ENCODE measurements at places on chromosomes 1 and 21. TPM values are rescaled to one million over a fixed set of nuclear protein-coding genes. Genes with fewer than 3 reads are reported as not detected.
A peak's percentile ranks its signal among the peaks of the same experiment; 100 is the strongest.

GRCh38 chr1:74486036-74486435 lies 26.4 kb downstream of the LRRC53 start:
- H3K4me1 ChIP-seq: no peaks in the 10 kb centered on the region
- no peak for DNase-seq
- peaks cover 2% of the 10 kb centered on the region for H3K27me3 ChIP-seq
- H3K27ac ChIP-seq: no peak overlapping the region

DNA sequence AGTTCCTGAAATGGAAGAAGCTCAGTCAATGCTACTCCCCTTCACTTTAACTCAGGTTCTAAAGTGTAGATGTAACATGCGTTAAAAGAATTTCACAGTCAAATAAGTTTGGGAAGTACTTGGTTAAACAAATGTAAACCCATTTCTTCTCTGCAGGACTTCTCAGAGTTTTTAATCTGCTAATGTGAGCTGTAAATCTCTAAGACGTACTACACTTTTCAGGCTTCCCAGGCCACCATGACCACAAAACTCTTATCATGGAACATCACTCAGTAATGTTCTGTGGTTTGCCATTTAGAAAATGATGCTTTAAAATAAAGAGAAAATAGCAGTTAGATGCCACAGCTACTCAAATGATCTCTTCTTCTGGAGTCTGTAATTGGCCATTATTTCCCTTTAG lies 104.3 kb downstream of the HHIPL2 start:
- DNase-seq: no peak
- H3K27me3 ChIP-seq: no peaks in the 10 kb centered on the region
- peaks cover 4% of the 10 kb centered on the region for H3K4me1 ChIP-seq

- H3K4me1 ChIP-seq: peaks cover 8% of the 10 kb centered on the region
- no peak overlapping the region for H3K4me3 ChIP-seq
- H3K27me3 ChIP-seq: peaks cover 42% of the 10 kb centered on the region
- no peak for DNase-seq
Measured at GRCh38 chr21:41786509-41786987, 19.7 kb upstream of the RIPK4 start.

GRCh38 chr1:207203541-207203940 lies 99.5 kb downstream of the C4BPA start:
- H3K36me3 ChIP-seq: peaks cover 13% of the 10 kb centered on the region
- H3K4me3 ChIP-seq: no peak overlapping the region
- H3K4me1 ChIP-seq: peaks cover 14% of the 10 kb centered on the region
- DNase-seq: no peak
- H3K27ac ChIP-seq: no peak overlapping the region

DNA sequence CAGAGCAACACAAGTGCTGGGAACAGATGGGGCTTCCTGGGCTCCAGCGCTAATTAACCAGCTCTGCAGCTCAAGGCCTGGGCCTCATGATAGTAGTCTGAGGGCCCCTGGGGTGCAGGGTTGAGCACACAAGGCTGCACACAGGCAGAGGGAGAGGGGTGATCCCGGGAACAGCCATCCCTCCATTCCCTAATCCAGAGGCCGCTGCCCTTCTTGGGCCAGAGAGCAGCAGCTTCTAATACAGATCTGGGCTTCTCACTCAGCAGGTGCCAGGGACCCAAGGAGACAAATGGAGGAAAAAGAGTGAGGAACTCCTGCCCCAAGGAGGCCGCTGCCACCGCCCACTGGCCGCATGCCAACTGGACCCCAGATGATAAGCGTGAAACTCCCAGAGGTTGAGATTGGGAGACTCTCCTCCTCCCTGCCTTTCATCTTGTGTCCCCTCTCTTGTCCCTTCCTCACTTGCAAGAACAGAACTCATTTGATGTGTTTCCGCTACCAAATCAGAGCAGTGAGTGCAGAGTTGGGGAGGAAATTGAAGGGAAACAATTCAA lies 58.0 kb upstream of the IFNAR2 start:
- no peak overlapping the region for H3K4me3 ChIP-seq
- no peaks in the 10 kb centered on the region for H3K36me3 ChIP-seq
- H3K4me1 ChIP-seq: no peaks in the 10 kb centered on the region

DNA sequence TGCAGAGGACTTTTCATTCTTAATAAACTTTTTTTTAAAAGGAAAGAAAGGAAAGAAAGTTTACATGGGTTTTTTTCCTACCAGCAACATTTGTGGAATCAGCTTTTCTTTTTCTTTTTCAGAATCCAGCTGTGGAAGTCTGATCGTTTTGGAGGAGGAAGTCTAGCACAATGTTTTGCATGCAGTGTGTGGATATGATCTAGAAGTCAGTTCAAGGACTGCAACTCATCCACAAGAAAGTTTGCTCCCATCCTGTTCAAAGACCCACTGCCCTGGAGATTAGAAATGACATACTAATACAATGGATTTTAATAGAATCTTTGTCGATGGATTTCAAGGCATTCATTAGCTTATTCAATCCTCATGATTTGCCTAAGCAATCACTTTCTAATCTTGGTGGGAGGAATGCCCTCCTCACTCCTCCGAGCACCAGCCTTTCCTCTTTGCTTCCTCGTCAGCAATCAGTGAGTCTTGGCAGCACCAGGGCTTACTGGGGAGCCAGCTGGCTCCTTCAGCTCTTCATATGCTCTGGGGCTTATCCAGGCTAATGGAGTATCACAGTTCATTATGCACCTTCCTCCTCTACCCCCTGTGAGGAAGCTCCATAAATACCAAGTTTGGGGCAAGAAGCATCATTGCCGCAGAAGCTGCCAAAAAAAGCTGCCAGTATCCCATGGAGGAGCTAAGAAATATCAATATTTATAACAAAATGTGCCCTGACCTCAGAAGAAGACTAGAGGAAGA lies 392.3 kb upstream of the PKN2 start:
- H3K27ac ChIP-seq: no peak overlapping the region
- H3K27me3 ChIP-seq: no peaks in the 10 kb centered on the region
- H3K4me1 ChIP-seq: no peaks in the 10 kb centered on the region
- no peak overlapping the region for H3K4me3 ChIP-seq
- no peak for DNase-seq

DNA sequence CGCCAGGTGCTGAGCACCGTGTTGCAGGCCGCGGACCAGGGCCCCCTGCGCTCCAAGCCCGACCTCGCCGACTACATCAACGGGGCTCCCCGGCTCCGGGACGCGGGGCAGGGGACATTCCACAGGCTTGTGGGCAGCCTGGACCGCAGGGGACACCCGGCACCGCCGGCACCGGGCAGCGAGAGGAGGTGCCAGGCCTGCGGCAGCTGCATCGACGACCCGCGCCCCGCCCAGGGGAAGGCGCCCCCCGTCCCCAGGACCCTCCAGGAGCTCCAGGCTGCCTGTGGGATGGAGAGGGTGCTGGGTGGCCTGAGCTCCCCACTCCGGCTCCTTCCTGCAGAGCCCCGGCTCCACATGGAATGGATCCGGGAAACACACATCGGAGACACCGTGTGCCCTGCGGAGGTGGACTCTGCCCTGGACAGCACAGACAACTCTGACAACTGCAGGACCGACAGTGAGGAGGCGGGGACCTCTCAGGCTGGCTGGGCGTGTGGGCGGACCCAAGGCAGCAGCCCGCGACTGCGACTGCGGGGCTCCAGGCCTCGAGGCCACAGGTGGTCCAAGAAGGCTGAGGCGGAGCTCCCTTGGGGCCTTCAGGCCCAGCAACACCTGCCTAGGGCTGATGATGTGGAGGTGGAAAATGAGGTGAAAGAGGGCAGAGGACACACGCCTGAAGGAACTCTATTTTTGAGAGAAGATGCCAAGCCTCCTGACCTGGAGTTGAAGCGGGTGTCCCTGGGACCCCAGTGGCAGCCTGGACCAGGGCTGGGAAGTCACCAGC lies 22.8 kb downstream of the KIAA1614 start:
- no peak for DNase-seq
- H3K36me3 ChIP-seq: no peaks in the 10 kb centered on the region
- no peak overlapping the region for H3K4me3 ChIP-seq

- no peaks in the 10 kb centered on the region for H3K36me3 ChIP-seq
- no peak for DNase-seq
- H3K27ac ChIP-seq: no peak overlapping the region
- H3K27me3 ChIP-seq: peaks cover 9% of the 10 kb centered on the region
- H3K4me3 ChIP-seq: no peak overlapping the region
- H3K4me1 ChIP-seq: no peaks in the 10 kb centered on the region
Measured at GRCh38 chr1:111784273-111784901, 28.7 kb downstream of the DDX20 start.

- peaks cover 3% of the 10 kb centered on the region for H3K36me3 ChIP-seq
- peaks cover 8% of the 10 kb centered on the region for H3K27me3 ChIP-seq
- no peak for DNase-seq
- H3K4me3 ChIP-seq: no peak overlapping the region
Measured at GRCh38 chr1:202130297-202130721, 7.6 kb downstream of the GPR37L1 start.

GRCh38 chr1:32900956-32901822 lies at the start of gene TMEM54:
TSS of gene TMEM54 (minus strand) at chr1:32901389. CDS start at chr1:32901238, 151 bp downstream.
- peak within 1 kb of the TSS; percentile 56 for H3K4me3 ChIP-seq
- H3K36me3 ChIP-seq: no peaks in the 10 kb centered on the region

DNA sequence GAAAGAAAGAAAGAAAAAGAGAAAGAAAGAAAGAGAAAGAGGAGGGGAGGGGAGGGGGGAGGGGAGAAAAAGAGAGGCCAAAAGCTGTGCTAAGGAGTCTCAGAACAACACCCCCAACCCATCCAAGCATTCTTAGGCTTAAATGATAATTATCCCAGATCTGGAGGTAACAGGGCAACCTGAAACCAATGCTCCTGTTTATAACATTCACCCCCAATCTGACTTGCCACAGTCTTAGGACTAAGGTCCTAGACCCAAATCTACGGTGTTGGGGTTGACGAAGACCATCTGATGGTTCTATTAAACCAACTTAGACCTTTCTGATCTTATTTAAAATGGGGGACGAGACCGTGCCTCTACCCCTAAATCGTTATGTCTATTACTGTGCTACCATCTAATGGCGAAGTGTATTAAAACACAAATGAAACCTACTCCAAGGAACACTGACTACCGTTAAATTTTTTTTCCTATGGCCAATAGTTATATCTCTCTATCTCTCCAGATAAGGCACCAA lies 119.3 kb upstream of the CDC42BPA start:
- no peak overlapping the region for H3K4me3 ChIP-seq
- H3K27ac ChIP-seq: no peak overlapping the region
- H3K4me1 ChIP-seq: peaks cover 6% of the 10 kb centered on the region
- DNase-seq: no peak

APCS gene
- not detected for total RNA-seq

ADGRB2 gene
- 0.31 TPM for total RNA-seq

- DNase-seq: no peak
- no peak overlapping the region for H3K27ac ChIP-seq
- H3K27me3 ChIP-seq: no peaks in the 10 kb centered on the region
- H3K36me3 ChIP-seq: no peaks in the 10 kb centered on the region
- no peaks in the 10 kb centered on the region for H3K4me1 ChIP-seq
Measured at GRCh38 chr1:17955302-17956285, 152.0 kb upstream of the IGSF21 start.

DNA sequence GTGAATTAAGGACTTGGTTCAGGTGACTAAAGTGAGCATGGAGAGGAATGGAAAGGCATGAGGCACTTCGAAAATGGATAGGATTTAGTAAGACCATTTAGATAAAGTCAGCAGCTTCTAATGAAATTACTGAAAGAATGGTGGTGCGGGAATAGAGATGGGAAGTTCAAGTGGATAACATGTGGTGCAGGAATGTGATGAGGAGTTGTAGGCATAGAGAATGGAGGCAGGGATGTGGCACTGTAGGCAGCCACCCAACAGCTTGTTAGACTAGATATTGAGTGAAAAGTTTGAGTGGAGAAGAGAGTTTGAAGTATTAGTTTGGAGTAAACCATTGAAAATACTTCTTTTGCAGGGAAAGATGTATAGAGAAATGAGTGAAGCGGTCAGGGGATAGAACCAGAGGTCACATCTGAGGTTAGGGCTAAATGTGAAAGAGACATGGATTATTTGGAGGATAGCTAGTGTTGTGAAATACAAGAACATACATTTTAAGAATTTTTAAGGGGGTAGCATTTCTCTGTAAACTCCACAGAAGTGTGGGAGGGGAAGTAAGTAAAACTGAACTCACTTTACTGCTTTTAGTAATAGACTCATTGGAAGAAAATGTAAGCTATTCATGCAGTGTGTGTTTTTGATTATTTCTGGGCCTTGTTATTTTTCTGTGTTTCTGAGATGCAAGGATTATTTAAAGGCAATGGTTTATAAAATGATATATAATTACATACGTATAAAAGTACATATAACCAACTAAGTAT lies 46.2 kb downstream of the DYRK1A start:
- DNase-seq: no peak

DNA sequence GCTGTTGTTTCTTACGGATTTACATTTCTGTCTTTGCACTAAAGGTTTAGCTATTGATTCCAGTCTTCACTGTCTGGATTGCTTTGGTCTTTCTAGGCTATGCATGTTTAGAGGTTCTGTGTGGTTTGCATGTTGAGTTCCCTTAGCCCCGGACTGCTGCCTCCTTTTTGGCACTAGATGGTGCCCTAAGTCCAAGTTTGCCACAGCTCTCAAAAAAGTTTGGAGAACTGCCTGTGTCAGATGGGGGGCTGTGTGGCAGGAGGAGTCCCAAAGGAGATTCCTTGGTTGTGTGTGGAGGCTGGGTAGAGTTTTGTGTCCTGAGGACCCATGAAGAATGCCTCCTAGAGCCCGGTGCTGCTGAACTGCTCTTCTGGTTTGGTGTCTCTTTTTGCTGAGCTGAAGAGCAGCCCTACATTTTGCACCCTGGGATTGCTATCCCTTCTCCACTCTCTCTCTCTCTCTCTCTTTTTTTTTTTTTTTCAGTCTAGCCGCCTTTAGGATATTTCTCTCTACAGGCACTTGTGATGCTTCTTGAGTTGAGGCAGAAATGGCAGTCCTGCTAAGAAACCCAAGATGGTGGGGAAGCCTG lies 74.4 kb downstream of the PTGS2 start:
- no peaks in the 10 kb centered on the region for H3K4me1 ChIP-seq
- no peak overlapping the region for H3K27ac ChIP-seq
- DNase-seq: peak; percentile 51
- no peaks in the 10 kb centered on the region for H3K36me3 ChIP-seq

GRCh38 chr1:202858331-202858730 lies 30.6 kb downstream of the RABIF start:
- H3K4me1 ChIP-seq: peaks cover 18% of the 10 kb centered on the region
- no peak overlapping the region for H3K4me3 ChIP-seq
- peaks cover 36% of the 10 kb centered on the region for H3K27me3 ChIP-seq
- no peaks in the 10 kb centered on the region for H3K36me3 ChIP-seq
- no peak overlapping the region for H3K27ac ChIP-seq

DNA sequence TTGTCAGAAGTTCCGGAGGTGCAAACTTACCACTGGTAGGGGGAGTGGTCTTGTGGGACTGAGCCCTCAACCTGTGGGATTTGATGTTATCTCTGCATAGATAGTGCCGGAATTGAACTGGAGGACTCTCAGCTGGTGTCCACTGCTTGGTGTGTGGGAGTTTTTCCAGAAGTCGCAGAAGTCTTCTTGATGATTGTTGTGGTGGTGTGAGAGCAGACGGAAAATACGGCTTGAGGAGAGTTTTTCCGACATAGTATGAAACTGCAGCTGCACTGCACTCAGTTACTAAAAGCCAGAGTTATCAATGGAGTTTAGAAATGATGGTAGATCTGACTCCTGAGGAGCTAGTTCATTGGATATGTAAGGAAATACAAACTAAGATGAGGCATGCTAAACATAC lies 14.9 kb downstream of the RGS5 start:
- H3K4me1 ChIP-seq: no peaks in the 10 kb centered on the region
- H3K27me3 ChIP-seq: peaks cover 1% of the 10 kb centered on the region
- H3K27ac ChIP-seq: no peak overlapping the region
- no peak overlapping the region for H3K4me3 ChIP-seq
